ENCODE measurements at places on chromosomes 7 and 10.

GRCh38 chr7:33882040-33882837 is 23.1 kb upstream of the BMPER start:
- no peak for DNase-seq

- DNase-seq, result no peak
These were observed 84.8 kb upstream of the LRGUK start for GRCh38 chr7:134042307-134042706.

DNA sequence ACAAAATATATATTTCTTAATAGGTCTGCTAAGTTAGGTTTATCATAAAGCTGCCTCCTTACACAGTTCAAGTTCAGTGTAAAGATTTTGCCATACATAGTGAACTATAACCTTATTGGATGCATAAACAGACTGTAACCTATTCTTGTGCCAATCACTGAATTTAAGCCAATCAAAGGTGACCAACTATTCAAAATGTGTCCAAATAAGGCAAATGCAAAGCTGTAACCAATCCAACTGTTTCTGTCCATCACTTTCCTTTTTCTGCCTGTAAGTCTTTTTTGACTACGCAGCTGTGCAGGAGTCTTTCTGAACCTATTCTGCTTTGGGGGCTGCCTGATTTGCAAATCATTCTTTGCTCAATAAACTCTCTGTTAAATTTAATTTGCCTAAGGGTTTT is 11.6 kb upstream of the DNMBP start:
- DNase-seq, result peak; percentile 27

- no peak for DNase-seq
These were observed 610.5 kb downstream of the ACTR3B start for GRCh38 chr7:153370092-153370491.

- DNase-seq, result no peak
These were observed 170.4 kb downstream of the MAGI2 start for GRCh38 chr7:79282882-79283602.

DNA sequence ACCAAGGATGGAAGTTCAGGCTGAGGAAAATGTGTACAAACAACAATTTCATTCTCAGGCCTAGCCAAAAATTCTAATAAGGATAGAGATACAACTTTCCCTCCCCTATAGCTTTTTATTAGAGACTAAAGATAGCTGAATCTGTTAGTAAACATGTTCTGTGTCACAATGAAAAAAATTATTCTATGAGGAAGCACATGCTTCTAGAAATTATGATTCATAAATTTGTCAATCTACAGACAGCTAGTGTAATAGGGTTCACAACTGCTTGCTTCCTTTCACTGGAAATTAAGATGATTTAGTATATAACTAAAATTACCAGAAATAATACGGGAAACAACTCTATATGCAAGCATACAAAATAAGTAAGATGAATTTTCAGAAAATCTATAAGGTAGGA is 56.6 kb downstream of the CCDC3 start:
- DNase-seq, result no peak

DNA sequence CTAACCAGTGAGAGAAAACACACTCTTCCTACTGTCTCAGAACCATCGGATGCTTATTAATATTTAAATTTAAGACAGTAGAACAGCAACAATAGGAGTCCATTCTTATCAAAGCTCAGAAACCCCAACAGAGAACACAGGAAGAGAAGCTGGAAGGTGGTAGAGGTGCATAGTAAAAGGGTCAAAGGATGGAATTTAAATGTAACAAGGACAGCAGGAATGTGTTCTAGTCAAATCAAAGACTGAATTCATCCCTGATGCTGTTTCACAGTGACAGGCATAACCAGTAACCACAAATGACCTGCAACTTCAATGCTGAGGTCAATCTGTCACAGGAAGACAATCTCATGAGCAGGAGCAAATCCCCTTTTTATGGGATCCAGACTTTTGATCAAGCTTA is 1259.7 kb downstream of the XPNPEP1 start:
- DNase-seq, result no peak

DNA sequence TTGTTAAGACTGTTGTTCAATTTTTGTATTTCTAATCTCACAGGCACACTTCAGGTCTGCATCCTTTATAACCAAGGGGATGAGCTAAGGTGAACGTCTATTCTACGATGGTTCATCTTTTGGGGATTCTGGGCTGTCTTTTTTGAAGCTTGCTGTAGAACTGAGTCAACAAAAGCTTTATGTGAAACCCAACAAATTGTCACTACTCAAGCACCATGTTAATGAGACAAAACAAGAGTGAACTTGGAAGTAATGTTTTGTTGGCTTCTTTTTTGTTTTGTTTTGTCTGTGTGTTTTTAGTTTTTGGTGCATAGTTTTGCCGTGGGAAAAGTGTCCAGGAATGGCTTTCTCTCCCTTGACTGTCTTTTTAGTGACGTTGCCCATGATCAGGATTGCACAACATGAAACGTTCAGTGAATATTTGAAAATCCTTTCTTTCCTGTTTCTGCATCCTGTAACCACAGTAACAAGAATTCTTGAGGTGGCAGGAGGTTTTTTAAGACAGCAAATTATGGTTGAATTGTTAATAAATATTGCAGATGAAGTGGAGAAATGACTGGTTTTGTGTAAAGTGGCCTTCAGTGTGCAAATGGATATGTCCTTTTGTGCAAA is 65.6 kb downstream of the WIPF3 start:
- no peak for DNase-seq

GRCh38 chr7:133310232-133310862 is 57.5 kb downstream of the EXOC4 start:
- no peak for DNase-seq
